ENCODE measurements at places on chromosomes 5 and 9. TPM values are rescaled to one million over a fixed set of nuclear protein-coding genes. Genes with fewer than 3 reads are reported as not detected.

SLC36A3 gene
- total RNA-seq: not detected

BTNL3 gene
- total RNA-seq: 0.14 TPM

DAB2IP gene
- total RNA-seq: 26.0 TPM

ACER2 gene
- total RNA-seq: 2.5 TPM

PCDHA6 gene
- total RNA-seq: 0.09 TPM

SPINK4 gene
- 2.1 TPM for total RNA-seq

SLC1A1 gene
- 53.1 TPM for total RNA-seq

SEMA6A gene
- 26.3 TPM for total RNA-seq

DNA sequence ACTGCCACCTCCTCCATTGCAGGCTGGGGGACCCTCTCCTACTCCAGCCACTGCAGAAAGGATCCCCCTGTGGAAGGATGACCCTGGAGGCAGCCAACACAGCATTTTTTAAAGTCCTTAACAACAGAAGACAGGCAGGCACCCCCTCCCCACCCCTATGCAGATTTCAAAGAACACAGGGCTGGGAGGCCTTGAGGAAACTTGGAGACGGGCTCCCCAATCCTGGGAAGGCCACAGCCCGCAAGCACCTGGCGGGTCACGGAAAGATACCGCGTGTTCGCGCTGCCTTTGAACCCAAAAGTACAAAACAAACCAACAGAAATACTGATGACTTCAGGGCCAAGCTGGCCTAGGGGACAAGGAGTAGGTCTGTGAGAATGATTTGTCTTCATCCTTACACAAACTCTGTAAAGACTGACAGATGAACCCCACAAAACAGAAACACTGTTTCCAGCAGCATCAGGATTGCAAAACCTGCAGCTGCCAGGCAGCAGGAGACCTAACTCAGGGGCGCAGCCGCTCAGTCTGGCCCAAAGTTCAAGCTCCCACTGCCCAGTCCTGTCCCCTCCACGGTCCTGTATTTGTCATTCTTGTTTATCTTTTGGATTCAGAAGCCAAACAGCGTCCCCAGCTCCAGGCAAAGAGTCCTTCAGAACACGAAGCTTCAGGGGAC is 13.8 kb downstream of the VAV2 start:
- no peak overlapping the region for H3K27ac ChIP-seq
- DNase-seq: no peak
- H3K27me3 ChIP-seq: no peaks in the 10 kb centered on the region
- H3K4me1 ChIP-seq: peaks cover 45% of the 10 kb centered on the region
- H3K36me3 ChIP-seq: no peaks in the 10 kb centered on the region

DNA sequence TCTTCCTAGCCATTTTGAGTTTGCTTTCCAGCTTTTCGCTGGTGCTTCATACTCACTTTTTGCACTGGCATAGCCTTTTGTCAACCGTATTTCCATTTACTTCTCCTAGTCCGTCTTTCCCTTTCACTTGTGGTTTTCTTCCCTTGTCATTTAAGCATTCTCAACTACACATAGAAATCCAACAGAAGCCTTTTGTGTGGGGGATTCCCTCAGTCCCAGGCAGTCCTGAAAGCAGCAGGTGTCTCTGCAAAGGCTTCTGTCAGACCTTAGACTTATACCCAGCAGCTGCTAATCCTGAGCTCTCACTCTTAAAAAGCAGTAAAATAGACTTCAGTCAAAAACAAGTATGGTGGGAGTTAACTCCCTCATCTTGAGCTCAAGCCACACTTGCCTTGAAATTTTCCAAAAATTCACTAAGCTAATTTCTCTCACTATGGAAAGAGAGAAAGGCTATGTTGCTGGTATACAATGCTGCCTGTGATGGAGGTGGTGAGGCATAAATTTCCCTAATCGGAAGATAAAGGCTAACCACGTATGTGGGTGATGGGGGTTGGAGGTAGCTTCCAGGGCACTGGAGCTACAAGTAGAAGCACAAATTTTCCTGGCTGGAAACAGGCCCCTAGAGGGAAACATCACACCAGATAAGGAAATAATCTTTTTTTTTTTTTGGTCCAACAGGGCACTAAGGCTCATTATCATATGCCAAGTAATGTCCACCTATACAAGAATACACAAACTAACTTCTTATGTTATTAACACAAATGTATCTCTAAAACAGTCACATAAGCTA is 34.8 kb upstream of the IFNK start:
- H3K27ac ChIP-seq: no peak overlapping the region
- H3K27me3 ChIP-seq: no peaks in the 10 kb centered on the region
- H3K4me1 ChIP-seq: 0 out of 2 replicates have a peak, but pooled peaks cover 5% of the 10 kb centered on the region
- no peak overlapping the region for H3K4me3 ChIP-seq
- no peaks in the 10 kb centered on the region for H3K36me3 ChIP-seq
- no peak for DNase-seq

DNA sequence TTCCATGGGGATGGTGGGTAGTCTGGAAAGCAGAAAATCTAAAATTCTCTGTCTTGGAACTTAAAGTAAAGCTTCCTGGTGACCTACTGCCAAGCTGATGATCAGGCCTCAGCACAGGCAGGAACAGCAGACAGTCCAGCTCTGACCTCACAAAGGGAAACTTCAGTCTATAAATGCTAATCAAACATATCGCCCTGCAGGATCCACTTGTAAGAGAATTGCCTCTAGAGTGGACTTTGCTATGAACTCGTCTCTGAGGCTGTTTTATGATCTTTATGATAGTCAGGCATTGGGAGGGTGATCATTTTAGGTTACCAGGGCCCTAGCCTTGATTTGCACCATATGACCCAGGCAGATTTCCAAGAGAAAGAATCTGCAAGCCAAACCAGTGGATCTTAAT is 67.6 kb upstream of the SELENOP start:
- H3K4me3 ChIP-seq: no peak overlapping the region
- H3K27me3 ChIP-seq: no peaks in the 10 kb centered on the region
- peaks cover 48% of the 10 kb centered on the region for H3K4me1 ChIP-seq
- DNase-seq: peak; percentile 27

GRCh38 chr5:75933489-75933888 is 149.7 kb upstream of the SV2C start:
- DNase-seq: no peak
- H3K27ac ChIP-seq: no peak overlapping the region
- H3K4me1 ChIP-seq: no peaks in the 10 kb centered on the region
- no peaks in the 10 kb centered on the region for H3K36me3 ChIP-seq
- H3K4me3 ChIP-seq: no peak overlapping the region

GRCh38 chr5:175697846-175698245 is 40.0 kb downstream of the HRH2 start:
- peak overlapping the region; percentile 43 for H3K27ac ChIP-seq
- H3K36me3 ChIP-seq: no peaks in the 10 kb centered on the region
- H3K4me1 ChIP-seq: 0 out of 2 replicates have a peak, but pooled peaks cover 4% of the 10 kb centered on the region
- peak; percentile 23 for DNase-seq

GRCh38 chr9:30235068-30235467 is 2149.4 kb upstream of the ACO1 start:
- no peaks in the 10 kb centered on the region for H3K4me1 ChIP-seq
- no peaks in the 10 kb centered on the region for H3K27me3 ChIP-seq
- no peak overlapping the region for H3K27ac ChIP-seq
- no peaks in the 10 kb centered on the region for H3K36me3 ChIP-seq
- DNase-seq: no peak
- no peak overlapping the region for H3K4me3 ChIP-seq

GRCh38 chr9:111559000-111559610 is 34.1 kb downstream of the ZNF483 start:
- H3K4me1 ChIP-seq: no peaks in the 10 kb centered on the region
- no peaks in the 10 kb centered on the region for H3K27me3 ChIP-seq
- H3K36me3 ChIP-seq: no peaks in the 10 kb centered on the region
- no peak overlapping the region for H3K4me3 ChIP-seq

- H3K27ac ChIP-seq: no peak overlapping the region
- no peaks in the 10 kb centered on the region for H3K36me3 ChIP-seq
- DNase-seq: no peak
- H3K4me1 ChIP-seq: no peaks in the 10 kb centered on the region
- no peak overlapping the region for H3K4me3 ChIP-seq
Measured at GRCh38 chr5:61180886-61181285, 18.6 kb upstream of the SMIM15 start.

DNA sequence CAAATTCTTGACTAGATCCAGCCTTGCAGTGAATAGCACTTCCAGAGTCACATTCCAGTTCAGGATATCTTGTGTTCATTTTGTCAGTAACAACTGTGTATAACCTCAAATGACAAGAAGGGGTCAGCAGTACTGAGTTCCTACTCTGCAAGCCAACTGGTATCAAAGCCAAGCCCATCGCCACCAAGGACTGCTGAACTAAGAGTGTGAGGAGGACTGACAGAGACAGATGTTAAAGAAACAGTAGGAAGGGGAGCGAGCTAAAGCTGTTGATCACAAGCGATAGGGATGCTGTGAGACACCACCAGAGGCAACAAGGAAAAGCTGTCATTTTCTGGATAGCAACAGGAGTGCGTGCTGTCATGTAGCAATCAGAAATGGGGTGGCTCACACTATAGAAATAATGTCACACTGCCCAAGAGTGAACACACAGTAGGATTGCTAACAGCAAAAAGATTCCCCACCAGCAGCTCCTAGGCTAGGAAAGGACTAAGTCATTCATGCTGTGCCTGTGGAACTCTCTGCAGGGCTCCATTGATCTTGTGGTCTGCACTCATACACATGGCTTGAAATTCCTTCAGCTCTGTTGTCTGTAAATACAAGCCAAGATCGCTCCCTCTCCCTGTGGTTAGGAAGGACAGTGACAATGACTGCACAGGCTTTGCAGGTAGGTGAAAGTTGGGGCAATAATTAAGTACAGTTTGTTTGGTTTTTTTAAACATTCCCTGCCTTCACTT is 658.6 kb downstream of the NR2F1-AS1 start:
- no peaks in the 10 kb centered on the region for H3K27me3 ChIP-seq
- H3K4me1 ChIP-seq: no peaks in the 10 kb centered on the region
- no peaks in the 10 kb centered on the region for H3K36me3 ChIP-seq
- H3K4me3 ChIP-seq: no peak overlapping the region
- DNase-seq: no peak

DNA sequence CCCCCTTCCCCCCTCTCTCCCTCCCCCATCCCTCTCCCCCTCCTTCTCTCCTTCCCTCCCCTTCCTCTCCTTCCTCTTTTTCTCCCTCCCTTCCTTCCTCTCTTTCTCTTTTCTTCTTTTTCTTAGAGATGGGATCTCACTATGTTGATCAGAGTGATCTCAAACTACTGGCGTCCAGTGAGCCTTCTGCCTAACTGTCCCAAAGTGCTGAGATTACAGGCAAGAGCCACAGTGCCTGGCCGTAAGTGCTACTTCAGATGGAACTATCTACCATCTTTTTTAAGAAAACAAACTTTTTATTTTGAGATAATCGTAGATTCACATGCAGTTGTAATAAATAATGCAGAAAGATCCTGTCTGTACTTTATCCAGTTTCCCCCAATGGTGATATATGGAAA is 6.3 kb downstream of the RCL1 start:
- no peak overlapping the region for H3K4me3 ChIP-seq
- no peak for DNase-seq
- no peaks in the 10 kb centered on the region for H3K36me3 ChIP-seq
- no peaks in the 10 kb centered on the region for H3K27me3 ChIP-seq
- no peak overlapping the region for H3K27ac ChIP-seq

GRCh38 chr9:27671636-27672035 is 98.4 kb upstream of the C9orf72 start:
- no peak overlapping the region for H3K4me3 ChIP-seq
- H3K27me3 ChIP-seq: no peaks in the 10 kb centered on the region
- DNase-seq: no peak
- no peaks in the 10 kb centered on the region for H3K36me3 ChIP-seq
- H3K27ac ChIP-seq: no peak overlapping the region

DNA sequence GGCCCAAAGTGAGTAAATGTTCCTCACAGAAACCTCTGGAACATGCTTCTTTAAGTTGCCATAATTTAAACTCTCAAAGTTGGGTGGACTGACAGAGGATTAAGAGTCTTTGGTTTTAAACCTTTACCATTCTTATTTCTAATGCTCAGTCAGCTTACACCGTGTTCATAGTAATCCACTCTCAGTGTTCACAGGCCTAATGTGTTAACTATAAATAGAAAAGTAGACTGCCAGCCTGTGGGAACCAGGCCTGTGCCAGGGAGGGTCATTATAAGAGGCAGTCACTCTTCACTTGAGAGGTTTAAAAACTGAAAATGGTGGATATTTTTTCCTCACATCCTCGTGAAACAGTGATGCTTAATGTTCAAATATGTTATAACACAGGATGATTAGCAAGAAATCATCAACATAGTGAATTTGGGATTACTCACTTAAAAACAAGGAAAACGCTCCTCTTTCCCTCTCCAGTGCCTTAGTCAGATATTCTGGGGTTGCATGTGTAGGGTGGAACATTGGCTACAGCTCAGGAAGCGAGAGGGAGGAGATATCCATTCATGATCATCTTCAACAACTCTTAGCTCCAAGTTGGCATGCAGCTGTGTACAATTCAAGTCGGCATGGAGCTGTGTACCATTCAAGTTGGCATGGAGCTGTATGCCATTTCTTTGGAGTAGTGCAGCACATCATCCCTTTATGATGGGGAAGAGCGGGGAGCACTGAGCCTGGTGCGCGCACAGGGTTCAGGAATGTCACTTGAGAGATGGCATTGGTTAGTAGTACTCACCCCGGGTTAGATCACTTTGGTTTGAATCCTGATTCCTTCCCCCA is 65.8 kb downstream of the KIAA1958 start:
- no peak for DNase-seq
- H3K27me3 ChIP-seq: no peaks in the 10 kb centered on the region
- no peaks in the 10 kb centered on the region for H3K36me3 ChIP-seq
- peaks cover 25% of the 10 kb centered on the region for H3K4me1 ChIP-seq

- no peaks in the 10 kb centered on the region for H3K36me3 ChIP-seq
- DNase-seq: no peak
- no peak overlapping the region for H3K27ac ChIP-seq
- H3K4me3 ChIP-seq: no peak overlapping the region
- no peaks in the 10 kb centered on the region for H3K27me3 ChIP-seq
Measured at GRCh38 chr5:3025392-3025791, 273.9 kb upstream of the IRX2 start.

GRCh38 chr9:6877671-6878161 is 119.9 kb downstream of the KDM4C start:
- no peak overlapping the region for H3K4me3 ChIP-seq
- H3K36me3 ChIP-seq: no peaks in the 10 kb centered on the region
- peak overlapping the region; percentile 77 for H3K27ac ChIP-seq
- H3K4me1 ChIP-seq: peaks cover 70% of the 10 kb centered on the region
- peak; percentile 70 for DNase-seq
- H3K27me3 ChIP-seq: no peaks in the 10 kb centered on the region

- no peak overlapping the region for H3K4me3 ChIP-seq
- no peak for DNase-seq
- no peaks in the 10 kb centered on the region for H3K27me3 ChIP-seq
- H3K4me1 ChIP-seq: no peaks in the 10 kb centered on the region
- no peaks in the 10 kb centered on the region for H3K36me3 ChIP-seq
- H3K27ac ChIP-seq: no peak overlapping the region
Measured at GRCh38 chr5:60340965-60341471, 358.9 kb downstream of the DEPDC1B start.

All from Caco-2 (cell line).